ENCODE measurements at places on chromosomes 2 and 18.

- no peak for DNase-seq
Observed at GRCh38 chr2:45178359-45178758, 169.1 kb upstream of the SIX2 start.

DNA sequence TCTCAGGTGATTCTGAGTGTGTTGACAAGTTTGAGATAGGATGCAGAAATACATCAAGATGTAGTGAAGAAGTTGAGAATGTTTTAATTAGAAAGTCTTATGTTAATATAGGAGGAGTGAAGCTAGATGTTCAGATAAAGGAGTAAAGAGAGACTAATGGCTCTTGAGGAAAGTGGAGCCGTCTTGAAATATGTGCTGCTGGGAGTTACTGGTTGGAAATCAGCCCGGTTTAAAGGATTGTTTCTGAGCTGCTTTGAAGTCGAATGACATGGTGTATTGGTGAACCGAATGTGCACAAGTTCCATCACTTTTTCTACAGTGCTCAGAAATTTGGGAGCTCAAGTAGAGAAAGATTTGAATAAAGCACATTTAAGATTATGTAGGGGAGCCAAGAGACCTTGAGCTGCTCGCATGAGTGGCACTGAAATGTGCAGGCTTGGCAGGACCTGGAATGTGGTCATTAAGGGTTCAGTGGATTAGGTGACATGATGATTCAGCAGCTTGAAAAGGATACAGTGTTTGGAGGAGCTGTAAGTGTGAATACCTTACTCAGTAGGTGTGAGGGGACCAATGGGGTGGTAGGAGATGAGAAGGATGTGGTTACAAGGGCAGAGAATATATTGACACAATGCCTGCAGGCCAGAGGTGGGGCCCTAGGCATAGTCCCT is 68.6 kb downstream of the CAB39 start:
- peak; percentile 13 for DNase-seq

DNA sequence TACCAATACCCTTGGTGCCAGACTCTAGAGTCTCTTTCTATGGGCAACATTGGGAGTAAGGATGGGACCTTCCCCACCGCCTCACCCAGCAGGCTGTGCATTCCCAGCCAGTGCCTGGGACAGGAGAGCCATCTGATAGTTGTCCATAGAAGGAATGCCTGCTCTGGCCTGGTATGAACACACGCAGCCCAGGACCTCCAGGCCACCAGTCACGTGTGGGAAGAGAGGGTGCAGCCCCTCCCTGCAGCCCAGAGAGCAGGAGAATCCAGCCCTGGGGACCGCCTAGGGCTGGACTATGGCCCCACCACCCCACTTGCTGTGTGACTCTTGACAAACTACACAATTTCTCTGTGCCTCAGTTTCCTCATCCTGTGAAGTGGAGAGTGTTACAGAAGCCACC is 52.5 kb upstream of the ID2 start:
- DNase-seq, result no peak

- no peak for DNase-seq
Observed at GRCh38 chr2:197497326-197497725, 2.3 kb downstream of the HSPD1 start.

DNA sequence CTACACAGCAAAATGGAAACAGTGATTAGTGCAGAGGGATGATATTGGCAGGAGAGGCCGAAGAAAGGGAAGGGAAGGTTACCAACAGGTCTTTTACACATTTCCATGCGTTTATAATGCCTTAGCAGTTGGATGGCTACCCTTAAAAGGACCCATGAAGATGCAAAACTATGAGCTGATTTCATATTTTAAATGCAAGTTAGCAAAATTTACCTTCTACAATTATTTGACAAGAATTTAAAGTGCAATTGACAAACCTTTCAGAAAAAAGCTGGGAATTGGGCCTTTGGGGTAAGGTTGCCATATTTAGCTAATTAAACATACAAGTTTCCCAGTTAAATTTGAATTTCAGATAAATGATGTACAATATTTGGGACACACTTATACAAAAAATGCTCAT is 13.3 kb downstream of the DNER start:
- no peak for DNase-seq

GRCh38 chr2:95041824-95042442 is 16.4 kb downstream of the MAL start:
- no peak for DNase-seq

DNA sequence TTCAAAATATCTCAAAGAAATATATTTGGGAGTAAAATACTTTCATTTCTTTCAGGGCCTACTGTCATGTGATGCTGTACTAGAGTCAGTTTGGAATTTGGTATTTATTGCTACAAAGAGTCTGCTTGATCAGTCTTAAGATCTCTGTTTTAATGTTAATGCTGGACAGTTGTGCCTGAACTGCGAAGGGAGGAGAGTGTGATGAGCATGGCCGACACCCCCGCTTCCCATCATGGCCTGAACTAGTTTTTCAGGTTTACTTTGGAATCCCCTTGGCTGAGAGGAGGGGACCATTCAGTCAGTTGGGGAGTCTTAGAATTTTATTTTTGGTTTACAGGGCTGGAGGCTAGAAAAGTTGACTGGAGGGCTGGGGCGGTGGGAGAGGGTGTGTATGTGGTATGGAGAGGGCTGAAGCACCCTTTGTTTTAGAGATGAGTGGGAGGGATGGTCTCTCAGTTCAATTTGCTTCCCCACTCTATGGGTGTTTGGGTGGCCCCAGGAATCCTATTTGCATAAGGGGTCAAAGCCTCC is 20.9 kb upstream of the TEX44 start:
- DNase-seq, result no peak

GRCh38 chr2:14903709-14904374 is 271.3 kb downstream of the LRATD1 start:
- DNase-seq, result peak; percentile 29

GRCh38 chr2:11967946-11968465 is 221.6 kb downstream of the LPIN1 start:
- DNase-seq, result no peak

All from CD4-positive, alpha-beta T cell treated with Interleukin-1 beta for 1 hour (primary cell).